IPS DF 6.9 (cell line): ENCODE measurements at places on chromosomes 6 and 20.

- H3K4me3 ChIP-seq = peak within 1 kb of the TSS; percentile 71
- H3K27me3 ChIP-seq = no peaks in the 10 kb centered on the region
- peak; percentile 94 for DNase-seq
Observed at GRCh38 chr6:8063761-8064637, at the start of gene BLOC1S5. Gene BLOC1S5, minus strand, starts transcription at chr6:8064389. Its CDS starts 13 bp downstream, at chr6:8064376.

GRCh38 chr6:34867484-34867883 lies 20.4 kb downstream of the TAF11 start:
- H3K4me1 ChIP-seq = no peaks in the 10 kb centered on the region
- H3K27me3 ChIP-seq = no peaks in the 10 kb centered on the region
- no peak overlapping the region for H3K27ac ChIP-seq
- no peak overlapping the region for H3K4me3 ChIP-seq

DNA sequence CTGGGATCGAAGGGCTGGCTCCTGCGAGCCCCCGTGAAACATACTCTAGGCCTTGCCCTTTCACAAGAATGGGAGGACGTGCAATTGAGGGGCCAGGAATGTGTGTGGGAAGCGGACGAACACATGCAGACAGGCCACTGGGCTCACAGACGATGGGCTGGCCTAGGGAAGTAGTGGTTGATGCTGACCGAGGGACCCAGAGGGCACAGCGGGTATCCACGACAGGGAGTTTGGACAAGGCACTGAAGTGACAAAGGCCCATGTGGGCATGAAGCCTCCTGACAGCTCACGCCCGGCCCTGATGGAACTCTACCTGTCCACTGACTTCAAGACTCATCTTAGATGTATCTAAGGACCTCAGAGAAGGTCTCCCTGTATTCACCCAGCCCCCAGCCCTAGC lies 52.2 kb downstream of the MYH7B start:
- H3K27me3 ChIP-seq = no peaks in the 10 kb centered on the region
- H3K4me1 ChIP-seq = no peaks in the 10 kb centered on the region
- H3K27ac ChIP-seq = no peak overlapping the region
- H3K36me3 ChIP-seq = peaks cover 59% of the 10 kb centered on the region
- no peak for DNase-seq

DNA sequence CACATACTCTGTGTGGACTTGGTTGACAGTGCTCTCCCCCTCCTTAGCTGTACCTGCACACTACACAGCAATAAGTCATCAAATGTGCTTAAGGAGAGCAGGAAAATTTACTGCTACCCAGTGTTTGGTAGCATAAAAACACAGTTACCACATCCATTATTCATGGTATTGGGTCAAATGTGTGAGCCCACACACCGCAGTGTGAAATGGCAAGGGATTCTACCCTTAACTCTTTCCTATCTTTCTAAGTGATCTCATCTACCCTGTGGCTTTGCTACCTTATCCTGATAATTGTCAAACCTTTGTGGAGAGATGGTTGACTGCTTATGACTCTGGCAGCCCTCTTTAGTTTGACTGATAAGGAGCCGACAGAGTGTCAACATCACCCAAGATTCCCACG lies 47.6 kb downstream of the STX11 start:
- H3K27me3 ChIP-seq = no peaks in the 10 kb centered on the region
- no peak for DNase-seq
- H3K4me3 ChIP-seq = no peak overlapping the region
- no peaks in the 10 kb centered on the region for H3K36me3 ChIP-seq
- no peaks in the 10 kb centered on the region; the same call in 1 of the 2 replicates for H3K4me1 ChIP-seq
